Activated T-cell treated with anti-CD3 and anti-CD28 coated beads, Interleukin-2, amount 50 U/mL, for 72 hours (primary cell): ENCODE measurements at places on chromosomes 7 and 10.

- no peak for DNase-seq
Observed at GRCh38 chr7:94348142-94348541, 46.6 kb upstream of the COL1A2 start.

- DNase-seq: no peak
Observed at GRCh38 chr10:85784792-85785191, 581.8 kb downstream of the GRID1 start.

DNA sequence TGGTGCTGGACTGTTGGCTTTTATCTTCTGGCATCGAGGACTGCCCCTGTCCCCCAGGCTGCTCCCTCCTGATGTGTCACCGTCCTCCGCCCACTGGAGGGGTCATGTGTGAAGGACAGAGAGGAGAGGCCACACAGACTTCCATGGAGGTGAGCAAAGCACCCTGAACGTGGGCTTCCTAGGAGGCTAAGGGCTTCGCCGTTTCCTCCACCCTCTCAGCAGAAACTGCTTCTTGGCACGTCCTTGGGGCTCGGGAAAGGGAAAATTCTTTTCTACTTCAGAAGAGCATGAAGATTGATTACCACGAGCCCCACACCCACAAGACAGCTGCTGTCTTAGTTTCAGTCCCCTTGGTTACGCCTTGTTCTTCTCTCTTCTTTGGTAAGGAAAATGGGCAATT lies 218.2 kb downstream of the CCDC3 start:
- no peak for DNase-seq

DNA sequence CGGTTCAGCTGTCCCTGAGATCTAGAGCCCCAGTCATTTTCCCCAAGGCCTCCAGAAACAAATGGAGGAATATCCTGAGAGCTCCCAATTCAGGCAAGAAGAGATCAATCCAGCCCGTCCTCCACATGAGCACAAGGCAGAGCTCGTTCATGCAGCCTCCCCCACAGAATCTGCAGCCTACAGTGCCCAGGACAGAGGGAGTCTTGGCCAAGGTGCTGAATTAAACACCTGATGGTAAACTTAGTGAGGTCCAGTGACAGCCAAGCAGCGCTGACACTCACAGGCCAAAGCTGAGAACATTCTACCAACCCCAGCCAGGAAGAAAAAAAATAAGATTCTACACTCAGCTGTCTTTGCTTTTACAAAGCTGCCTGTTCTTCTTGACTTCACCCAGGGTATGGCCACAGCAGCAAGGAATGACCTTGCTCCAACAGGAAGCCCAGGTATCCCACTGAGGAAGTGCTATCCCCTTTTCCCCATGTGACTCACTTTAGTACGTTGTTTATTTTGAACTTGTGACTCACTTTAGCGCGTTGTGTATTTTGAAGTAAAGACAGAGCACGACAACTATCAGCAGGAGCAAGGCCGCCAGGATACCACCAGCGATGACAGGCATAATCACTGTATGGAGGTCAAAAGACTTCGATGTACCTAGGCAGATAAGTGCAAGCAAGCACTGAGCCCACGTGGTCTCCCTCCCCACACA lies 4.4 kb upstream of the CUZD1 start:
- DNase-seq: no peak

DNA sequence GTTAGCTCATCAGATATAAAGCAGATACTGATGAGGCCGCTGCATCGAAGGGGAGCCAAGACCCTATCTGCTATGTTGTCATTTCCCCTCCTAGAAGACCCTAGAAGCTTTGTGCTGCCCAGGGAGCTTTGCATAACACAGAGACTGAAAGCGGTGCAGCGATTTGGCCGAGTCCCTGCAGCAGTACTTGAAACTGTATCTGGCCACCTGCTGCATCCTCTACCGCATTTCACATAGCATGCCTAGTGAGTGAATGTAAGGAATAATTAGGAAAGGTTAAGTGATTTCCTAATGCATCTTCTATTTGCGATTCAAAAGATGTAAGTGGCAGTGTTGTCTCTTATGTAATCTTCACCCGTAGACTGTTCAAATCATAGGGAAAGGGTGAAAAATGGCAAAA lies 106.7 kb downstream of the LRMDA start:
- DNase-seq: no peak

GRCh38 chr7:38535073-38535472 lies 96.1 kb downstream of the AMPH start:
- no peak for DNase-seq

DNA sequence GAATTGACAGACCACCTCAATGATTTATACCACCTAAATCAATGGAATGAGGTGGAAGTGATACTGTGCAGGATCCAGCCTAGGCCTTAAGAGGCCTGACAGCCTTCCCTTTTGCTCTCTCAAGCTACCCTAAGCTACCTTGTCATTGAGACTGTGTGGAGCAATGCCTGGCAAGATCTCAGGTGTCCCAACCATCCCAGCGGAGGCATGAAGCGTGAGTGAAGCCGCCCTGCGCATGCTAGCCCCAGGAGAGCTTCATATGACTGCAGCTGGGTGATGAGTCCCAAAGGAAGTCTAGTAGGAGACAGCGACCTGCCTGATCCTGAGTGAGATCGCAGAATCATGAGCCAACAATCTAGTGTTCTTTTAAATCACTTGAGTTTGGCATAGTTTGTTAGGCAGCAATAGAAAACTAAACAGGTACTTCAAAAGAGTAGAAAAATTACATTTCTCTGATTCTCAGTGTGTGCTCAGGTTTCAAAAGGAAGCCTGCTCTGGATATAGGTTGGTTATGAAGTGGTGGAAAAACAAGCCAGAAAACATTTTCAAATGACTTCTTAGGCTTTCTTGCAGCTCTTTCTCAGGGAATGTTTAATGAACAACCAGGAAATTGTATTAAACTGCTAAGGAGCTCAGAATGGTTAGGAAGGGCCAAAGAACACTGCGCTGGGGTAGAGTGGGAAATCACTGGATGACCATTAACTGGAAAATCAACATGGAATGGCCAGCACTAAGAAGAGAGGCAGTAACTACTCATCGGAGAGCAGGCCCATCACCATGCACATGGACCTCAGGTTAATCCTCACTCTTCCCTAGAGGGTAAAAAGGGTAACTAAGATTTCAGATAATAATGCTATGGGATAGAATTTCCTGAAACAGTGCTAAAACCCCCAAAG lies 535.2 kb downstream of the PHTF2 start:
- DNase-seq: no peak

DNA sequence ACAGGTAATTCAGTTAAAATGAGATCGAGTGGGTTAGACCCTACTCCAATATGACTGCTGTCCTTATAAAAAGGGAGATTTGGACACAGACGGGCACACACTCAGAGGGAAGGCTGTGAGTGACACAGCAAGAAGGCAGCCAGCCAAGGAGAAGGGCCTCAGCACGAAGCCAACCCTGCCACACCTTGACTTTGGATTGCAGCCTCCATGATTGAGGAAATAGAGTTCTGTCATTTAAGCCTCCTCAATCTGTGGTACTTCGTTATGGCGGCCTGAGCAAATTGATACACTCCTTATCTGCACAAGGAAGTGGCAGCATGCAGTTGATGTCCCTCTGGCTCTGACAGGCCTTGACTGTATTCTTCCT lies 43.8 kb downstream of the SH2D4B start:
- no peak for DNase-seq
